ENCODE measurements at places on chromosomes 12 and 14. TPM values are rescaled to one million over a fixed set of nuclear protein-coding genes. Genes with fewer than 3 reads are reported as not detected.

GRCh38 chr12:116354950-116355783 lies 77.7 kb upstream of the MED13L start:
- H3K36me3 ChIP-seq, result no peaks in the 10 kb centered on the region
- no peaks in the 10 kb centered on the region for H3K27me3 ChIP-seq
- H3K27ac ChIP-seq, result no peak overlapping the region
- H3K4me3 ChIP-seq, result no peak overlapping the region
- H3K4me1 ChIP-seq, result peaks cover 18% of the 10 kb centered on the region

GRCh38 chr12:90239732-90240260 lies 531.2 kb upstream of the ATP2B1 start:
- no peak overlapping the region for H3K27ac ChIP-seq
- H3K4me1 ChIP-seq, result no peaks in the 10 kb centered on the region
- no peaks in the 10 kb centered on the region for H3K27me3 ChIP-seq

GRCh38 chr12:56528846-56529245 lies 7.2 kb downstream of the RBMS2 start:
- no peak for DNase-seq
- no peaks in the 10 kb centered on the region for H3K27me3 ChIP-seq
- no peaks in the 10 kb centered on the region for H3K4me1 ChIP-seq
- H3K27ac ChIP-seq, result no peak overlapping the region

DNA sequence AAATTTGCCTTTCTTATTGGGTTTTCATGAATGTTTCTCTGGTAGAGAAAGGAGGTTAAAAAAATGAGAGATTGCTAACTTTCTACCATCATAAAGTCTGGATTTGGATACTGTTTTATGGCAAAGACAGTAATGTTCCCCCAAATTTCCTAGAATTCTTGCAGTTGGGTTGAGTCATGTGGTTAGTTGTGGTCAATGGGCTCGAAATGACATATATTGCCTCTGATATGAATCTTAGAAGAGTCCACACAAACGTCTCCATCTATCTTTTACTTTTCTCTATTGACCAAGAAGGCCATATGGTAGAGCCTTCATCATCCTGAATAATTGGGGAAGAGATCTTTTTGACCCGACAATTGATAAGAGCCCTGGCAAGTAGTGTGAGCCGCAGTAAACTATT lies 119.5 kb upstream of the PMCH start:
- no peak overlapping the region for H3K4me3 ChIP-seq
- no peak for DNase-seq
- H3K27me3 ChIP-seq, result peaks cover 9% of the 10 kb centered on the region
- H3K36me3 ChIP-seq, result no peaks in the 10 kb centered on the region
- H3K27ac ChIP-seq, result no peak overlapping the region

DNA sequence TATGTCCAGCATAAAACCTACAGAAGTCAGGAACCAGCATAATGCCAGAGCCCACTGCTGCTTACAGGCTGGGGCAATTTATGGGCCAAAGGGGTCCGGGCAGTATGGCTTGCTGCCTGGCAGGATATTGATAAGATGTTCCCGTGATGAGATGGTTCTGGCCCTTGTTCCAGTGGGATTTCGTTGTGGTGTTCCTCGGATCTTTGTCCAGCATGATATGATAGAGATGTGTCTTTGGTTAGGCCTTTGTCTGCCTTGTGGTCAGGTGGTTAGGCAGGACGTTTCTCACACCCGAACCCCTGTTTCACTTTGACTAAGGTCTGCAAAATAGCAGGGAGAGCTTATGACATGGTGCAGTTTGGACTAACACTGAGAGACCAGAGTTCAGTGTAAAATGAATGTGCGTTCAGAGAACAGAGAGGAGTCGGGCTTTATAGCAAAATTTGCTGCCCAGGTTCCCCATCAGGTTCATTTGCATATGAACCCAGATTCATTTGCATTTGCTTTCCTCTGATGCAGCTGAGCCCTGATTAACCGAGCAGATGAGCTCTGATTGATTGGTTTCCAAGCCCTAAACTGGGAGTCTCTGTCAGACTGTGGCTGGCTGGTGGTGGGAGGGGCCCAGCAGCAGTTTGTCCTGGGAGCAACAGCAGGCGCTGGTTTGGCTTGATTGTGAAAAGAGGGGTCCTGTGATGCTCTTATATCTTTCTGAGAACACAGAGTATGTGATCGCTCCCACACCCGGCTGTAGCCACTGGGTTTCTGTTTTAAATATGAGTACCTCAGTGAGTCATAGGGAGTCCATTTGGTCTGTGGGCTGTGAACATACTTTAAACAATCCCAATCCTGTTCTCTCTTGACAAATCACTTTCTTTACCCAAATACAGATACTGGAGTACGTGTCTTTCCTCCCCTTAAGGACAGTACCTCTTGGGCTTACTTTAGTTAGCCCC lies 156.3 kb upstream of the PZP start:
- peaks cover 40% of the 10 kb centered on the region for H3K4me1 ChIP-seq
- H3K36me3 ChIP-seq, result no peaks in the 10 kb centered on the region
- peak; percentile 35 for DNase-seq
- H3K4me3 ChIP-seq, result peak overlapping the region; percentile 40
- H3K27me3 ChIP-seq, result peaks cover 6% of the 10 kb centered on the region

GRCh38 chr12:9341260-9341585 lies 133.0 kb upstream of the PZP start:
- peak overlapping the region; percentile 77 for H3K27ac ChIP-seq
- H3K36me3 ChIP-seq, result peaks cover 8% of the 10 kb centered on the region
- peaks cover 26% of the 10 kb centered on the region for H3K4me1 ChIP-seq
- peak; percentile 29 for DNase-seq
- H3K27me3 ChIP-seq, result peaks cover 2% of the 10 kb centered on the region
- no peak overlapping the region for H3K4me3 ChIP-seq

- no peaks in the 10 kb centered on the region for H3K4me1 ChIP-seq
- H3K27me3 ChIP-seq, result no peaks in the 10 kb centered on the region
- DNase-seq, result no peak
- no peak overlapping the region for H3K27ac ChIP-seq
- H3K4me3 ChIP-seq, result no peak overlapping the region
- H3K36me3 ChIP-seq, result no peaks in the 10 kb centered on the region
These were observed 15.1 kb downstream of the LTBP2 start for GRCh38 chr14:74596741-74597450.

- no peak overlapping the region for H3K4me3 ChIP-seq
- no peak for DNase-seq
- H3K4me1 ChIP-seq, result no peaks in the 10 kb centered on the region
- H3K36me3 ChIP-seq, result no peaks in the 10 kb centered on the region
These were observed 599.7 kb downstream of the SLC16A7 start for GRCh38 chr12:60195483-60195882.

DNA sequence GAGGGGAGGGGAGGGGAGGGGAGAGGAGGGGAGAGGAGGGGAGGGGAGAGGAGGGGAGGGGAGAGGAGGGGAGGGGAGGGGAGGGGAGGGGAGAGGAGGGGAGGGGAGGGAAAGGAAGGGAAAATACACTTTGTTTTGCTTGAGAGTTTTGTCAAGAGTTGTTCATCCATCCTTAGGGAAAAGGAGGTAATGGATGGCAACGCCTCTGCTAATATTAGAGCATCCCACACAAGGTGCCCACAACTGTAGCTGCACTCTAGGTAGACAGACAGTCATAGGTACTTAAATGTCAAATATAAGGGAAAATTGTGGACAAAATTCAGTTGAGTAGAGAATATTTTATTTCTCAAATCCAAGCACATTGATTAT lies 2.5 kb upstream of the SSH1 start:
- H3K27ac ChIP-seq, result no peak overlapping the region
- peaks cover 6% of the 10 kb centered on the region for H3K36me3 ChIP-seq
- H3K4me1 ChIP-seq, result peaks cover 40% of the 10 kb centered on the region
- peaks cover 5% of the 10 kb centered on the region for H3K27me3 ChIP-seq
- H3K4me3 ChIP-seq, result no peak overlapping the region

GRCh38 chr14:75170772-75171171 lies 5.6 kb downstream of the TMED10 start:
- no peak overlapping the region for H3K4me3 ChIP-seq
- no peak for DNase-seq
- peaks cover 57% of the 10 kb centered on the region for H3K4me1 ChIP-seq
- H3K27ac ChIP-seq, result no peak overlapping the region
- no peaks in the 10 kb centered on the region for H3K27me3 ChIP-seq

- H3K27ac ChIP-seq, result peak overlapping the region; percentile 67
- peaks cover 63% of the 10 kb centered on the region for H3K36me3 ChIP-seq
- no peak for DNase-seq
These were observed 8.3 kb downstream of the PXN start for GRCh38 chr12:120257041-120257821.

- no peak overlapping the region for H3K4me3 ChIP-seq
- no peak overlapping the region for H3K27ac ChIP-seq
- peaks cover 43% of the 10 kb centered on the region for H3K27me3 ChIP-seq
These were observed 745 bp downstream of the TRHDE start for GRCh38 chr12:72272731-72273498.

DNA sequence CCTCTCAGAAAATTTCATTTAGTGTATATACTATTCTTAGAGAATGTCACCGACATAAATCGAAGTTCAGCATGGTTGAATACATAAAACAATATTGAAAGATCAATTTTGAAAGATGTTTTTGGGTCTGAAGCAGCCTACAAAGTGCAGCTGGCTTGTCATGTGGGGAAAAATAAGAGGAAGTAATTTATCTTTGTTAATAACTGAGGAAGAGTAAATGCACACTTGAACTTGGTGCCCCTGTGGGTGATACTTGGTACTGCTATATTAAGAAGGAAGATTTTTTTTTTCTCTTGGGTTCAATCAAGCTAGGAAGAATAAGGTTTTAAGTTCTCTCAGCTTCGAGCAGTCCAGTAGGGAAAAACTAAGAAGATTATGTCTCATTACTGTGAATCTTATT lies 661.3 kb downstream of the RPL10L start:
- no peak overlapping the region for H3K4me3 ChIP-seq
- H3K27me3 ChIP-seq, result no peaks in the 10 kb centered on the region
- H3K27ac ChIP-seq, result no peak overlapping the region
- H3K4me1 ChIP-seq, result no peaks in the 10 kb centered on the region
- H3K36me3 ChIP-seq, result no peaks in the 10 kb centered on the region

DNA sequence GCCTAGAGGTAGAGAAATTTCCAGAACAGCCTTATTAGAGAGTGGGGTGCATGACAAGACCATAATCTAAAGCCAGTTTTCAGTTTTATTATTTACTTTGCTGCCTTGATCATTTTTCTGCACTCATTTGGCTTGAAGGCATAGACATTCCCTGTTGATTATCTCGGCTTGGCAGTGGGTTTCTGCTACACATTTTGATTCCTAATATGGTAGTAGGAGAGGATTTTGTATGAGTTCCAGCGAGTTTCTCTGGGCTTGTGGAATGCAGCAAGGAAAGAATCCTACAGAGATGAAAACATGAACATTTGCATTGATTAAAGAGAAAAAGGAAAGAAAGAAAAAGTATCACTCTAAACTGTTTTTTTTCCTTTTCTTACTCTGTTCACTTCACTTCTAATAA lies 281.2 kb downstream of the PAWR start:
- no peaks in the 10 kb centered on the region for H3K4me1 ChIP-seq
- no peak for DNase-seq
- no peak overlapping the region for H3K27ac ChIP-seq
- no peaks in the 10 kb centered on the region for H3K27me3 ChIP-seq
- no peaks in the 10 kb centered on the region for H3K36me3 ChIP-seq

GRCh38 chr12:77796775-77797174 lies 33.9 kb upstream of the NAV3 start:
- H3K27me3 ChIP-seq, result no peaks in the 10 kb centered on the region
- no peak overlapping the region for H3K27ac ChIP-seq
- no peak overlapping the region for H3K4me3 ChIP-seq
- no peak for DNase-seq
- H3K4me1 ChIP-seq, result no peaks in the 10 kb centered on the region

DNA sequence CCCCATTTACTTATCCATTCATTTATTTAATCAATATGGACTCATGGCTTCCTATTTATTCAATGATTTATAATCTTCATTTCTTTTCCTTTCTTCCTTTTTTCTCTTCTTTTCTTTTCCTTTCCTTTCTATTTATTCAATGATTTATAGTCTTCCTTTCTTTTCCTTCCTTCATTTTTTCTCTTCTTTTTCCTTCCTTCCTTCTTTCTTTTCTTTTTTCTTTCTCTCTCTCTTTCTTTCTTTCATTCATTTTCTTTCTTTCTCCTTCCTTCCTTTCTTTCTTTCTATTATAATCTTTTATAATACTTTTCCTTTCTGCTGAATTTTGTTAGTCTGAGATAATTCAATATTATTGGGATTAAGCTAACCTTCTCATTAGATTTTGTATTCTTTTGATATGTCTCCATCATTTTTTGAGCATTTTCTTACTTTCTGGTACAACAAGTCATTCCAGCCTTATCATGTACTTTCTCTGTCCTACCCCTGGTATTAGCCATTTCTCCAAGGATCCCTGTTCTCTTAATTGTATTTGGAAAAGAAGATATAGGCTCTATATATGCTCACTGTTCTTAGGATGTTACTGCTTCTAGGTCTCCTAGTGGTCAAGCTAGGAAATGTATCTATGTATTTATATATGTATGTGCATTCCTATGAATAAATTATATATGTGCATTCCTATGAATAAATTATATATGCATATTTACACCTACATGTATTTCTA lies 12.1 kb downstream of the LACRT start:
- no peak overlapping the region for H3K27ac ChIP-seq
- no peak overlapping the region for H3K4me3 ChIP-seq
- peaks cover 61% of the 10 kb centered on the region for H3K27me3 ChIP-seq
- no peaks in the 10 kb centered on the region for H3K4me1 ChIP-seq

GRCh38 chr12:88577537-88577936 lies 2.7 kb downstream of the KITLG start:
- peaks cover 45% of the 10 kb centered on the region for H3K27me3 ChIP-seq
- no peak overlapping the region for H3K27ac ChIP-seq
- no peaks in the 10 kb centered on the region for H3K36me3 ChIP-seq
- H3K4me1 ChIP-seq, result peaks cover 13% of the 10 kb centered on the region

DNA sequence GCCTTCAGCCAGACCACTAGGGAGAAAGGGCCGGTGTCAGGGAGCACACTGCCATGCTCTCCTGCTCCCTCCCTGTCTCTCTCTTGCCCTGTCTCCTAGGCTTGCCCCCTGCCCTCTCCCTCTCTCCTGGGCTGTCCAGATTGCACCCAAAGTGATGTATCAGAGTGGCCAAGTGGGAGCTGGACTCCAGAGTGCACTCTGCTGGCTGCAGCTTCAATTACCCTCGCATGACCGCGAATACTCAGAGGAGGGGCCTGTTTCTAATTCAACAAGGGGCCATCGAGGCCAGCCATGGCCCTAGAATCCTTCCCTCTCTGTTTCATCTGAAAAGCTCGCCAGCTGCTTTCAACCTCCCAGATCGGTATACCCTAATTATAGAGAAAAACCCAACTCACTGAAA lies 206.4 kb upstream of the FKBP4 start:
- no peaks in the 10 kb centered on the region for H3K36me3 ChIP-seq
- H3K4me1 ChIP-seq, result no peaks in the 10 kb centered on the region
- H3K4me3 ChIP-seq, result no peak overlapping the region
- H3K27ac ChIP-seq, result no peak overlapping the region
- H3K27me3 ChIP-seq, result peaks cover 23% of the 10 kb centered on the region

Gene OSBPL8
- total RNA-seq, result 119 TPM

Gene IFNG
- 3.4 TPM for total RNA-seq

Gene GLIPR1L1
- total RNA-seq, result not detected

Gene PRB2
- total RNA-seq, result not detected

Gene PMCH
- total RNA-seq, result not detected

Gene STON2
- 0.72 TPM for total RNA-seq

Gene ETFBKMT
- 0.57 TPM for total RNA-seq

Gene KLHL33
- total RNA-seq, result 0.15 TPM

Gene NTS
- not detected for total RNA-seq

Gene ACOT4
- 1.4 TPM for total RNA-seq

Gene ZC2HC1C
- 3.1 TPM for total RNA-seq

Gene NR2C1
- 31.6 TPM for total RNA-seq

Gene OTOGL
- total RNA-seq, result not detected

Measured in activated CD4-positive, alpha-beta T cell treated with anti-CD3 and anti-CD28 coated beads, Interleukin-2, amount 10 ng/mL, durations not matched to agents 7 days and 5 days (primary cell).